Prostate gland (tissue), 2 donors: ENCODE measurements at places on chromosomes 16 and 17.

- no peak for DNase-seq
These were observed 41.8 kb downstream of the PAFAH1B1 start for GRCh38 chr17:2635241-2635640.

DNA sequence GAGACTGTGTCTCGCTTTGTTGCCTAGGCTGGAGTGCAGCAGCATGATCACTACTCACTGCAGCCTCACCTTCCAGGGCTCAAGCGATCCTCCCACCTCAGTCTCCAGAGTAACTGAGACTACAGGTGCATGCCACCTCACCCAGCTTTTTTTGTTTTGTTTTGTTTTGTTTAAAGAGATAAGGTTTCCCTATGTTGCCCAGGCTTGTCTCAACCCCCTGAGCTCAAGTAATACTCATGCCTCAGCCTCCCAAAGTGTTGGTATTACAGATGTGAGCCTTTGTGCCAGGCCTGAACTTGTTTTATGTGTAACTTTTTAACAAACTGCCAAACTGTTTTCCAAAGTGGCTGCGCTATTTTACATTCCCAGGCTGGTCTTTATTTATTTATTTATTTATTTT lies 41.8 kb upstream of the NUDT7 start:
- no peak for DNase-seq

GRCh38 chr16:85909932-85910853 lies 11.2 kb downstream of the IRF8 start:
- no peak for DNase-seq

GRCh38 chr17:56316604-56317003 lies 163.3 kb downstream of the ANKFN1 start:
- DNase-seq: no peak

GRCh38 chr16:57540906-57541753 lies 1.3 kb upstream of the ADGRG5 start:
- DNase-seq: no peak

DNA sequence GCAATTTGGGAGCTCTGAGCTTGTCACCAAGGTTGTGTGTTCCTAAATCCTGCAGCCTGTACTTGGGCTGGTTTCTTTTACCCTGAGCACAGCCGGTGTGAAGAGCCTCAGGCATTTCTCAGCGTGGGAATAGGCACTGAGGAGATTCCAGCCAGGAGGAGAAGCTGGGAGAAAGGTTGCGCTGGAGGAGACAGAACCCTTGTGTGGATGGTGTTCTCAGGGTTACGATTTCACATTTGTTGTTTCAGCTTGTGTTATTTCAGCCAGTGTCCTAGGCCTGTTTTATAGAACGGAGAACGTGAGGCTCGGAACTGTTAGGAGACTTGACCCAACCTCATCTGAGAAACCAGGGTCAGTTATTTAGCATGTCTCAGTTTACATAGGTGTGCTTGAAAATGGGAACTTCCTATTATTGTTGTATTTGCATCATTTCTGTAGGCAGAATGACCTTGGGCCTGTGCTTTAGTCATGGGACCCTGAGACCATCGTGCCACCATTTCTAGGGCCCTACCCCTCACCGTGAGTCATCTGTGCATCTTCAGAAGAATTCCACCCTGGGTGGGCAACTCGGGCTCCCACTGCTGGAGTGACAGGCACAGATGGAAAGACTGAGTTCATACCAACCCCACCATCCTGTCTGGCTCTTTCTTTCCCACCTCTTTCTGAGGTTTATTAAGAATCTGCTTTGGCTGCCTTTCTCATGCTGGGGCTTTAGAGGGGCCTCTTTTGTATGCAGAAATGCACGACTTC lies 134.9 kb downstream of the MSI2 start:
- no peak for DNase-seq

- no peak for DNase-seq
These were observed 22.2 kb downstream of the CLEC19A start for GRCh38 chr16:19307587-19308241.

DNA sequence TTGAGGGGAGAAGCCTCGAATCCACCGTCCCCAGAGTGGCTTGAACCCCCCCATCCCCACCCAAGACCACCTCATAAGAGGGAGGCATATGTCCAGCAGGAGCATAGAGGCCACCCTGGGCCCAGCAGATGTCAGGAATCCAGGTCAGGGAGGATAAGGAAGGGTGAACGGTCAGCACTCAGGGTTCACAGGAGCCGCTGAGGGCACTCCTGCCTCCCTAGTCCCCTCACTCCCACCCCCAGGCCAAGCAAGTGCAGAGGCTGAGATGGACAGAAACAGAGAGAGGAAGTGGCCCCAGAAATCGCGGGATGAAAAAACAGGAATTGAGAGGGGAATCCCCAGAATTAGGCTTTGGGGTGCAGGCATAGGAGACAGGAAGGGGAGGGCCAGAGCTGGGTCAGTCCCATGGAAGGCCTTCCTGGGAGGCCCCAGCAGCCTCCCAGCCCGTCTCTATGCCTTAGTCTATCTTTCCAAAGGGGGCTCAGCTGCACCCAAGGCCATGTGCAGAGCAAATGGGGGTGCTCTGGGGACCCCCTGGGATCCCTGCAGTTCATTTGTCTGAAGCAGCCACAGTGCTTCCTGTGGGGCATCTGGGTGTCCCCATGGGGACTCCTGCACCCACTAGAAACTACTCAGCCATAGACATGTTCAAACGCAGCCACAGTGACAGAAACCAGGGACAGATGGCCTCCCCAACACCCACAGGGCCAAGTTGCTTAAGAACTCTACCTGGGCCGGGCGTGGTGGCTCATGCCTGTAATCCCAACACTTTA lies 1.7 kb downstream of the CMTM3 start:
- no peak for DNase-seq

DNA sequence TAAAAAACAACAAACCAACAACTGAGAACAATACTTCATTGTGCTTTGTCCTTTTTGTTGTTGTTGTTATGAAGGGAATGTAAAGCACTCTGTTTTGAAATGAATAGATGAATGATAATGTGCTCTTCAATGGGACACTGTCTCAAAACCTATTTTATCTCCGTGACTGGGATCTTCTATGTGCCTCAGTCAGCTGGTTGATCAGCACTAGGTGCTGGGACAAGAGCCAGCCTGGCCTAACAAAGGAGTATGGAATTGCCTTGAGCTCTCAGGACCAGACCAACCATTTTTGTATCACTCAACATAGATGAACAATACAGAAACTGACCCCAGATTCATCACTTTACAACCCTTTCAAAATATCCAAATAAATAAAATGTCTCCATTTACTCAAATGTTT lies 440.2 kb downstream of the KCNJ2 start:
- no peak for DNase-seq

GRCh38 chr16:87434146-87434667 lies 42.1 kb downstream of the MAP1LC3B start:
- no peak for DNase-seq

GRCh38 chr16:50630394-50631020 lies 50.6 kb downstream of the SNX20 start:
- no peak for DNase-seq

GRCh38 chr16:48137822-48138221 lies 18.0 kb downstream of the ABCC12 start:
- DNase-seq: no peak

DNA sequence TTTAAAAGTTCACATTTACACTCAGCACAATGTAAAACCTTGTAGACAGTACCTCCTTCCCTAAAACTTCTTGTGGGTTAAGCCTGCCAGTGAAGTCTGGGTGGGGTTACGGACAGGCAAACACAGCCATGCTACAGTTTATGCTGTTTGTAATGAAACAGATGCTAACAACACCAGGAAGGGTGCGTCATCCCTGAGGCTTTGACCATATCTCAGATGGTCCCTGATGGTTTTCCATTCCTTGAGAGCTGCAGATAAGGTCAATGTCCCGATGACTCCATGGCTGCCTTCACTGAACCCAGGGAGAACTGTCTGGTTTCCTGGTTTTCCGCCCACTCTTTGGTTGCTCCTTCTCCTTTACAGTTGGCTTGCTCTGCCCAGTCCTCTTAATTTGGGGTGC lies 29.1 kb downstream of the GAS7 start:
- no peak for DNase-seq

DNA sequence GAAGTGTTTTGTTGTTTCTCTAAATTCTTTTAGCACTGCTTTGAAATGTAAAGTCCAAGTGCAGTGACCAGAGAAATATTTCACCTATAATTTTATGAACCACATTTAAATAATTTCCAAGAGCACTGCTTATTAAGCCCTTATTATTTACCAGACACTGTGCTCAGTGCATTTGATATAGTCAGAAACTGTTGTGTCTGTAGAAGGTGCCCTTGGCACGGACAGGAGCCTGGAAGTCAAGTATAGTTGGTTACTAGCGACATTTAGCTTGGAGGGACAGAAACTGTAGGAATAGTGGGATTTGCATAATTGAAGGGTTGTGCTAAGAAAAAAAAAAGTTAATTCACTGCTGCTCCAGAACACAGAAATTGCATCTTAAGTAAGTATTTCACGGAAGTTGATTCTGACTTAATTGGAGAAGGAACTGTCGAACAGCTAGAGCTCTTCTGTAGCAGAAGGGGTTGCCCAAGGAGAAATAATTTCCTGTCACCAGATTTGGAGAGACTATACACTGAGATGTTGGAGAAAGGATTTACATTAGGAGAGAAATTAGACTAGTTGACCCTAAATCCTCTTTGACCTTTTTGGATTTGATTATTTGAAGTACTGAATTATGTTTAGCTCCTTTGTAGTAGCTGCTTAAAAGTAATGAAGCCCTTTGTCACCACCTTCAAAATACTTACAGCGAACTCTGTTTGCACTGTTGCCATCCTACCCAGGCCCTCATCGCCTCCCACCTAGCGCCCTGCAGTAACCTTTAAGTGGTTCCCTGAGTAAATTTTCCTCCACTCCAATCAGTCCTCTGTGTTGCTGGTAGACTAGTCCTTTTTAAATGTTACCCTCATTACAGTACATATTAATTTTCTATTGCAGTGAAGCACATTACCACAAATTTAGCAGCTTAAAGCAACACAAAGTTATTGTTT lies 25.6 kb downstream of the COX10 start:
- no peak for DNase-seq

DNA sequence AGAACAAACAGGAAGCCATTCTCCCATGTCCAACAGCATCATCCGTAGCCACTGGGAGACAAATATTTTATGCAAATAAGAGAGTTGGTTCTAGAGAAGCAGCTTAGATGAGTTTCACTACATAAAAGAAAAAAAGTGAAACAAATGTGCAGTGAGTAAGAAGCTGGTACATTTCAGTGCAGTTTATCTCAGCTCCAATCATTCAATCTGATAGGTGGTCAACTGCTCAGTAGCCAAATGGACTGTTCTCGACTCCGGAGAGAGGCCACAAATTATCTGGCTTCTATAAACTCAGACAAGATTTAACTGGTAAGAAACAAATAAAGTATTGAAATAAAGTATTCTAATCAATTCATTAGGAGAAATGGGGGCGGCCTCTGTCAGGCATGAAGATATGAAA lies 68.3 kb downstream of the MAF start:
- no peak for DNase-seq

DNA sequence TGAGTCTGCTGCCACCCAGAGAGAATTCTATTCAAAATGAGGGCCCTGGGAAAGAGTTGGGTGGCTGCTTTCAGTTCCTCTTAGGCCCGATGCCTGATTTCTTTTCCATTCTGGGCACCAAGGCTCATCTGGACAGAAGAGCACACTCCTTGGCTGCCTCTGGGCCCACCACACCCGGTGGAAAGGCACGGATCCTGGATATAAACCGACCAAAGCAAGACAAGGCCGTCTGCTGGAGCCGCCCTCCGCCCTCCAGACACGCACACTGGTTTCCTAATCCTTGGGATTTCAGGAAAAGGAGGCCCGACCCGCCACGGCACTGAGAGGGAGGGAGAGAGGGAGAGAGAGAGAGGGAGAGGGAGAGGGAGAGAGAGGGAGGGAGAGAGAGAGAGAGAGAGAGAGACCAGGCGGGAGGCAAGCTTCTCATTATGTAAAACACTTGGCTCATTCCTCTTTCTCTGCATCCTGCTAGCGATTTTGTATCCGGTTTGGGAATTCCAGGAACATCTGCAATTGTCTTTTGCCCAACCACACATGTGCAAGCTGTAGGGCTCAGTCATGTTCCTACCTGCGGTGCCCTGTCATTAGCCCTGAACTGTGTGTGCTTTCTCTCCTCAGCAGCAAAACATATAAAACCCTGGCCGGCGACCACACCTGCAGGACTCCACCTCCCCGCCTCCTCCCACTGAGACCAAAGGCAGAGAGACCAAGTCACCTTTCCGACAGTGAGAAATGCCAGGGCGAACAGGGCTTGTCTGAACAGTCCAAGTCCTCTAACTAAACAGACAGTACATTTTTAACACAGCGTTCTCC lies 347.2 kb downstream of the SOX9 start:
- peak; percentile 96 for DNase-seq

DNA sequence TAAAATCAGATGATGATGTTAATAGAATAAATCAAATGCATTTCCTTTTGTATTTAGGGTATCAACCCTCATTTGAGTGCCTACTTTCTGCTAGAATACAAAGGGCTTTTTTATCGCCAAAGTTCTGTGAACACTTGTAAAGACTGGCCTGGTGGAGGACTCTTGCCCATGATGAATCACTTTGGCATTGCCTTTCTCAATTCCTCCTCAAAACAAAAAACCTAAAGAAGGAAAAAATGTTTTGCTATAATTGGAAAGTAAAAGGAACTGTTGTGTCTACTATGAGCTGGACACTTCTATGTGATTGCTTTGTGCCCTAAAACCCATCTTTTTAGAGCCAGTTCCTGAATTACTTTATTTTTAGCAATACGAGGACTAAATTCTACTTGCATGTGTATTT lies 13.0 kb upstream of the DHRS11 start:
- no peak for DNase-seq

- DNase-seq: no peak
These were observed 2.3 kb upstream of the CBX2 start for GRCh38 chr17:79775632-79776031.

GRCh38 chr17:63537001-63537400 lies 13.3 kb upstream of the DCAF7 start:
- DNase-seq: no peak

DNA sequence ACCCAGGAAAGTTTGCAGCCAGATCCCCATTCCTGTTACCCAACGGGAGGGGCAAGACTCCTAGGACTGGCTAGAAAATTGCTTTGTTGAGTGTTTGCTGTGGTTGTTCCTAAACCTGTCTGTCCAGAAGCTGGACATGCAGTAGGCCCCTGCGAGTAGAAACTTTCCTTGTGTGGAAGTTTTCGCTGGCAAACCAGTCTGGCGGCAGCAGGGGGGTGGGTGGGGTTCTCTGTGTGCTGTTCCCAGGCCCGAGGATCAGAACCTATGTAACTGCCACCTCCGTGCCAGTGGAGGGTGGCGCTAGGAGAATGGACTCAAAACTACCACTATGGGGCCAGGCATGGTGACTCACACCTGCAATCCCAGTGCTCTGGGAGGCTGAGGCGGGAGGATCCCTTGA lies 9.2 kb downstream of the SGSM2 start:
- DNase-seq: peak; percentile 82

- no peak for DNase-seq
These were observed 24.5 kb upstream of the CIBAR2 start for GRCh38 chr16:85136702-85137322.

DNA sequence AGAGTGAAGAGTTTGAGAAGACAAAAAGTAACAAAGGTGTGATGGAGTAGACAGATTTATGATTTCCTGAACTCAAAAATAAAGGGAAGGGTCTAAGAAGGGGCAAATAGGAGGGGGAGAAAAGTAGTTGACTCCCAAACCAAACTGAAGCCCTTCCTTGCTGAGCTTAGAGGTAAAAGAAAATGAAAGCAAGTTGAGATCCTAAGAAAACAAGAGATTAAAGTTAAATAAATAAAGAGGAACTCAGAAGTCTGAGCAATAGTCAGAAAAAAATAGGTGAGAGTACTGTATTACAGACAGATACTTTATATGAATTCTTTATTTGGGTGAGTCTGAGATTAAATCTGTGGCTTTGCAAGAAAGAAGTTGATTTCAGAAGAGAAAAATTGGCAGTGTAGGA lies 3.3 kb upstream of the PSMD12 start:
- DNase-seq: no peak

- DNase-seq: no peak
These were observed 1.6 kb downstream of the ZNF598 start for GRCh38 chr16:2008009-2008526.
